Ureter (tissue), 1 donor: ENCODE measurements at places on chromosomes 2 and 18.

DNA sequence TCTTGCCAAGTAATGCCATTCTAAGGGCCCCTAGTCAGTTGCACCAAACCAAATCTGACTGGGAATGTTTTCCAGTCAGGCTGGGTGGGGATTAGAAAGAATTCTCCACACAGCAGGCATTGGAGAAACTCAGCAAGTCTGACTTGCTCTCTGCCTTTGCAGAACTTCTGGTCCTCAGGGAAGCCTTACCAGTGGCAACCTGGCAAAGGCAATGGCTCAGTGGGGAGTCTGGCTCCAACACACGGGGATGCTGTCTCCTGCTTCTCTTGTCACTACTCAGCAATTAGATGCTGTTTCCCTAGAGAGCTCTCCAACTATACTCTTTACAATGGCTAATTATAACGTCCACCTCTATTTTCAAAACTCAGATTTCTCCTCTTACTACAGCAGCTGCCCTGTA is 810.7 kb downstream of the LRRTM4 start:
- no peak for DNase-seq

GRCh38 chr2:160257743-160258491 is 57.8 kb upstream of the ITGB6 start:
- no peak for DNase-seq

GRCh38 chr18:66495844-66496243 is 108.0 kb downstream of the CDH19 start:
- peak; percentile 51 for DNase-seq

- DNase-seq, result no peak
These were observed 1.9 kb downstream of the PRKRA start for GRCh38 chr2:178448968-178449661.

DNA sequence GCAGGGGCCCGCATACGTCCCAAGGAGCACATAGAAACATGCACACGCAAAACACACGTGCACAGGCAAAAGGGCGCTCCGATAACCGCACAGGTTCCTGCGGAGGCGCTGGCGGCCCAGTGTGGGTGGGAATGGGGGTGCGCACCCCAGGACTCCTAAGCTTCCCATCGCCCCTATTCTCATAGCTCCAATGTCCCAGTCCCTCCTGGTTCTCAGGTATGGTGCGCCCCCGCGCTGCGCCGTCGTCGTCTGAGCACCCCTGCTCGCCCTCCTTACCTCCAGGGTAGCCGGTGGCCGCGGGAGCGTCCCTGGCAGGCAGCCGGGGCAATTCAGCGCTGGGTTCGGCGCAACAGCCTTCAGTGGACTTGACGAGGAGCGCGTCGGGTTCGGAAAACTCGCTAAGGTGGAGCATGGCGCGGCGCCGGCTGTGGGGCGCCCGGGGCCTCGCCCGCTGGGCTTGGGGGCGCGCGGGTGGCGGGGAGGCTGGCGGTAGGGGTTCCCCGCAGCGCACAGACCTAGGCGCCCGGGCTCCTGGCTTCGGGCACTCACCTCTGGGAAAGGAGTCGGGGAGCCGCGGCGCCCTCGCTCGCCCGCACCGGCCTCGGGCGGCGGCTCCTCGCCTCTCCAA is 328 bp downstream of the EGR4 start:
- DNase-seq, result no peak

DNA sequence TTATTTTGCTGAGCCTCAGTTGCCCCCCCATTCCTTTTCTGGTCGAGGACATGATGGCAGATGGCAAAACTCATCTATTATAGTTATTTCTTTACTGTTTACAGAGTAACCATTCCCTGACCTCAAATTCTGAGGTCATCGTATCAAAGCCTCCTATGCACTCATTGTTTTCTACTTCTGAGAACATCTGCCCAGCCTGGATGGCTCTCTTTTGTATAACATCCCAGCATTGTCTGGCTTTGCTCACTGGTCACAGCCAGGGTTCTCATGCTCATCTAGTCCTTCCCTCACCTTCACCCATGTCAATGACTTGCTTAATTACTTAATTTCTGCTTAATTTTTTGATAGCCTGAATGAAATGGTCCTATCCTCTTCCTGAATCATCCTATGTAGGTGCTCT is 472.1 kb downstream of the PARD3B start:
- no peak for DNase-seq

GRCh38 chr18:48460929-48461583 is 51.9 kb upstream of the ZBTB7C start:
- no peak for DNase-seq

DNA sequence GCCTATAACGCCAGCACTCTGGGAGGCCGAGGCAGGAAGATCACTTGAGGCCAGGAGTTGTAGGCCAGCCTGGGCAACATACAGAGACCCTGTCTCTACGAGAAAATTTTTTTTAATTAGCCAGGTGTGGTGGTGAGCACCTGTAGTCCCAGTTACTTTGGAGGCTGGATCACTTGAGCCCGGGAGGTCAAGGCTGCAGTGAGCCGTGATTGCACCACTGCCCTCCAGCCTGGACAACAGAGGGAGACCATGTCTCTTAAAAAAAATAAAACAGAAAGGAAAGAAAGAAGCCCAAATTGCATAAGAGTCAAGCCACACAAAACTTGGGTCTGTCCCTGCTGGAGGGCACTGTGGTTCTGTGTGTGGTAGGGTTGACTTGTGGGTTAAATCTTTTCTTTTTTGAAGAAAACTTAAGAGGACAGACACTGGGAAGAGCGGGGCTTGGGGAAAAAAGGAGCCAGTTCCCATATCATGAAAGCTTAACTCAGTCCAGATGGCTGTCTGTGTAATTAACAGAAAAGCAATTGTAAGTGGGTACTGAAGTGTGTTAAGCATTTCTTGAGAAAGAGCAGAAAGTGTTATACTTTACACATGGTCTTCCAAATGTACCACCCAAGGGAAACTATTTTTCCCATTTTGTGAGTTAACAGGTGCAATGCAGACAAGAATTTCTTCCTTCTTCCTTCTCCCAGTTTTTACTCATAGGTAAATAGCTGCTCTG is 115.1 kb downstream of the ALPK2 start:
- no peak for DNase-seq

- no peak for DNase-seq
These were observed 23.6 kb downstream of the ADD2 start for GRCh38 chr2:70744397-70744796.

GRCh38 chr2:212726403-212726802 is 187.8 kb upstream of the ERBB4 start:
- no peak for DNase-seq

DNA sequence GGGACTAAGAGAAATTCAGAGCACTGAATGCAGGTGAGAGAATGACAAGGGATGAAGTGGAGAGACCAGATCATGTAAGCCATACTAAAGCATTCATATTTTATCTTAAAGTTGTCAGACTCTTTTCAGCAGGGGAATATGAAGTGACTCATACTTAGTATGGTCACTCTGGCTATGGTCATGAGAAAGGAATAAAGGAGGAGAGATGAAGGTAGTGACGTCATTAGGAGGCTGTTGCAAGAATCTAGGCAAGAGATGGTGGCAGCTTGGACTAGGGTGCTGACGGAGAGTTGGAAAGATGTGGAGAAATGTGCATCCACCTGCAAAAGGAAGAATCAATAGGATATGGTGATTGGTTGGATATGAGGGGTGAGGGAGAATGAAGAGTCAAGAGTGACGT is 203.2 kb upstream of the ACVR2A start:
- DNase-seq, result no peak

- DNase-seq, result peak; percentile 89
These were observed at the start of gene USP40 for GRCh38 chr2:233566141-233566956. Gene USP40, minus strand, starts transcription at chr2:233566782. Its CDS starts 1,228 bp downstream, at chr2:233565554.

- no peak for DNase-seq
These were observed 51.8 kb upstream of the TTN start for GRCh38 chr2:178858896-178859625.

DNA sequence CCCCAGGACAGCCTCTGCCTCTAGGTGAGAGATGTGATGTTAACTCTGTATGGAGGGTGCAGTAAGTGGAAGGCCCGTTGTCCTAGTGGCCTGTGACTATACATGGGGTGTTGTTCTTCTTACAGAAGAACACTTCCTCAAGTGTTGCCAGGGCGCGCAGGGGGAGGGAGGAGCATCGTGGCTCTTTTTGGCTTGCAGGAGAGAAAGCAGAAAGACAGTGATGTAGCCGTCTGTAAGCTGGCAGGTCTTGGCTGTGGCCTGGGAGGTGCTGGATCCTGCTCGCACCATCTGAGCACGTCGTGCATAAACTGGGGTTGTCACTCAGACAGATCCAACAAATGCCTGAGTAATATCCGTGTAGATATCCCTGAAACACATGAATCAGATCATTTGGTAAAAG is 44.3 kb downstream of the ZNF236 start:
- DNase-seq, result no peak

DNA sequence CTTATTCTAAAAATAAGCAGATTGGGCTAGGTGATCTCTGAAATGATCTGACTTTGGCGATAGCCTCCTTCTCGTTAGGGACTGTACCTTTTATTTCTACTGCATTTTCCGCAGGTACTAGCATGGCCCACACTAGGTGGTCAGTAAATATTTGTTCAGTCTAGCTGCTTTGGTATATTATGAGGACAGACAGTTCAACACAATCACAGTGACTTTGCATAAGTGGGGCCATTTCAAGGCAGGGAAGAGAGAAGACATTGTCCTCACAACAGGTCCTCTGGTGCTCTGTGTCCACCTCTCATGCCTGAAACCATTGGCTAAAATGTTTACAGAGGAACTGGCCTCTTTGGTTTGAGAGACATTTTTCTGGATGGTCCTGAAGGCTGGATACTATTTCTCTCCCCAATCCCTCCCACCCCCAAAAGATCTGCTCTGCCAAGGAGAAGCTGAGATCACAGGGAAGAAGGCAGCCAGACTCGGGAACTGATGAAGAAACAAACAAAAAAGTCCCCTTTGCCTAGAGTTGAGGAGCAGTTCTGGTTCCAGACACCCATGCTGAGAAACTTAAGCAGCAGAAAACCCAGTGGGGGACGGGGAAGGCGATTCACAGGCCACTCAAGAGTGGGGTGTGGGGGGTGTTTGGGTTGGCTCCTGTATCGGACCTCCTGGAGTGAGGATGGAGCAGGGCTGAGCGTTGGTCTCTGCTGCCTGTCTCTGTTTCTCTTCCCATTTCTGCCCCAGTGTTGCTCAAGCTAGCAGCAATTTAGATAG is 2.9 kb upstream of the TNP1 start:
- DNase-seq, result no peak

DNA sequence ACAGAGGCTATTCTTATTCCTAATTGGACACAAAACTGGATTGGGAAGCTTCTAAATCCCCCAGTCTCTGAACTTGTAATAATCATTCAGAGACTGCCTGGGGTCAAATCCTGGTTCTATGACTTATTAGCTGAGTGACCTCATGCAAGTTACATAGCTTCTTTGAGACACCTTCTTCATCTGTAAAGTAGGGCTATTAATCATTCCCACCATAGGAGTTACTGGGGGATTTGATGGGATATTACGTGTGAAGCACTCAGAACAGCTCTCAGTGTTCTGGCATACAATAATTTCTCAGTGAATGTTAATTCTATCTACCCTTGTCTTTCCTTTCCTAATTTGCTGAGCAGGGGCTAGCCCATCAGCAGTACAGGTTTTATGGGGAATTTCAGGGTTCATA is 256.7 kb upstream of the TNP1 start:
- no peak for DNase-seq

GRCh38 chr2:23322567-23323197 is 62.3 kb upstream of the KLHL29 start:
- DNase-seq, result no peak

DNA sequence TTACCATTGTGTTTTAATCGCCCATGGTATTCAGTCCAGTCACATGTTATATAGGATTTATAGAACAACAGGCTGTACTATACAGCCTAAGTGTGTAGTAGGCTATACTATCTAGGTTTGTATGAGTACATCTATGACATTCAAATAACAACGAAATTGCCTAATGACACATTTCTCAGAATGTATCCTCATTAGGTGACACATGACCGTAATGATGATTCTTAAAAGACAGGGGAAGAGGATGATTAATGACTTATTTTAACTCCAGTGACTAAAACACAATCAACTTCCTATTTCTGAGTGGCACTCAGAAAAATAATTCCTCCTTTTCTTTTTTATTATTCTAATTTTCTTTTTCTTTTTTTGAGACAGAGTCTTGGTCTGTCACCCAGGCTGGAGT is 63.0 kb upstream of the ACSL3 start:
- DNase-seq, result no peak
